ENCODE measurements at places on chromosomes 7 and 10.

- DNase-seq = no peak
Measured at GRCh38 chr10:61067671-61068336, 123.8 kb upstream of the RHOBTB1 start.

GRCh38 chr10:49285232-49285631 lies 13.7 kb upstream of the C10orf71 start:
- DNase-seq = peak; percentile 8

DNA sequence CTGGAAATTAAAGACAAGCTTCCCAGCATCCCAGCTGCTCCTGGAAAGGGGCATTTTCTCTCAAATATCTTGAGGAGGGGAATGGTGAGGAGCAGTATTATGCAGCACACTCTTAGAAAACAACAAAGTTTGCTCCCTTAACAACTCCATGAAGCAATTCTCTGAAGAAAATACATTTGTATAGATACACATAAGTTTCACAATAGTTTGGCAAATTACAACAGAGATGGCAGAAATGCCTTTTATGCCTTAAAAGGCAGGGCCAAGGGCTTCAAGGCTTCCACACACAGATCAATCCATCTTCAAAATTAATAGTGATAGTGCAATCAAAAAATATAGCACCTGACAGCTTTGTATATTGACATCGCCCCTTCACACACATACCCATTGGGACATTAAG lies 12.2 kb downstream of the DGKI start:
- DNase-seq = no peak

GRCh38 chr7:84236398-84236797 lies 41.8 kb upstream of the SEMA3A start:
- no peak for DNase-seq

DNA sequence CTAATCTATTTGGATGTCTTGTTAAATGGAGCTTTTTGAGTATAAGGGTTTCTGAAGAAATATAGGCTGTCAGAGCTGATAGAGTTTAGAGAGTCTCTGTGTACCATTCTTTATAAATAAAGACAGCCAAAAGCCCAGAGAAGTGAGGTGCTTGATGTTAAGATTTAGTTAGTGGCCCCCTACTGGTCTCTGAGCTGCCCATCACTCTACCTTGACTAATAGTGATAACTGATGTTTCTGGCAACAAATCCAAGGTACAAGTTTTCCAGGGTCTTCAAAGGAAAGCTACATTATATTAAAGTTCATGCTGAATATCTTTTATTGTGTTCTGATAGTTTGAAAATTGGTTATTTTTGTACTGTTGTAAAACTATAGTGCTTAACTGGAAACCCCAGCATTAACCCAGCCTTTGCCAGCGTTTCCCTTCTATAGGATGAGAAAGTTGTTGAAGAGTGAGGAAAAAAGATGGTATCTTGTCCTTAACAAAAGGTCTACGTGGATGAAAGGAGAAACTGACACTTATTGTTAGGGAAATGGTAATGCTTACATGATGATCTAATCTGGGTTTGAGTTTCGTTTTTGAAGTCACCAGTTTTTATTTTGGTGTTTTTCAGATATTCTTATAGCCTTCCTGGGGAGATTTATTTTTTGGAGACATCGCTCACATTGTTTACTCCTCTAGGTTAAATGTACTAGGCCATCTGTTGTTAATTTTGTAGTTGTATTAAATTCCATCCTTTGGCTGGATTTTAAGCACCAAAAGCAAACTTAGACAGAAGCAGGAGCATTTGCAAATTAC lies 79.0 kb downstream of the AUTS2 start:
- DNase-seq = no peak

DNA sequence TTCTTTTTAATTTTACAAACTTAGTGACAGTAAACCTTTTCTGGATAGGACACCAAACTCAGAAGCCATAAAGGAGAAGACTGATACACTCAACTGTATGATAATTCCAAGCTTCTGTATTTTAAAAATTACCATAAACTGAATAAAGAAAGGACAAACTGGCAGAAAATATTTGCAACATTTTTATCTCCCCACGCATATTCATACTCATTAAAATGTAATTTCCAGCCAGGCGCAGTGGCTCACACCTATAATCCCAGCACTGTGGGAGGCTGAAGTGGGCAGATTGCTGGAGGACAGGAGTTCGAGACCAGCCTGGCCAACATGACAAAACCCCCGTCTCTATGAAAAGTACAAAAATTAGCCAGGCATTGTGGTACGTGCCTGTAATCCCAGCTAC lies 67.7 kb downstream of the HIBADH start:
- DNase-seq = no peak

- DNase-seq = no peak
Measured at GRCh38 chr7:20222219-20222828, 5.1 kb upstream of the MACC1 start.

DNA sequence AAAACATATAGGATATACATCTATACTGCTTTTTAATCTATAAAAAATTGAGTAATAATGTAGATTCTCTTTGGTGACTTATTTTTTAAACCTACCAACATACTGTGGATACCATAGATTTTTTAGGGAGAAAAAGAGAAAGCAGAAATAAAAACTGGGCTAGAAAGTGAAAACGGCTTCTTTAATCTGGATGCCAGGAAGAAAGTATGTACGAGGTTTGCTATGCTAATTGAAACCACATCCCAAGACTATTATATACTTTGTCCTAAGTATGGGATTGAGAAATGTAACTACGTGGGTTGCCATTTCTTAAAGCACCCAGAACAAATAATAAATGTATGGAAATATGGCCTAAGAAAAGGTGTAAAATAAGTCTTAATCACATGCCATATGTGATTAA lies 129.0 kb upstream of the NFE2L3 start:
- DNase-seq = no peak

DNA sequence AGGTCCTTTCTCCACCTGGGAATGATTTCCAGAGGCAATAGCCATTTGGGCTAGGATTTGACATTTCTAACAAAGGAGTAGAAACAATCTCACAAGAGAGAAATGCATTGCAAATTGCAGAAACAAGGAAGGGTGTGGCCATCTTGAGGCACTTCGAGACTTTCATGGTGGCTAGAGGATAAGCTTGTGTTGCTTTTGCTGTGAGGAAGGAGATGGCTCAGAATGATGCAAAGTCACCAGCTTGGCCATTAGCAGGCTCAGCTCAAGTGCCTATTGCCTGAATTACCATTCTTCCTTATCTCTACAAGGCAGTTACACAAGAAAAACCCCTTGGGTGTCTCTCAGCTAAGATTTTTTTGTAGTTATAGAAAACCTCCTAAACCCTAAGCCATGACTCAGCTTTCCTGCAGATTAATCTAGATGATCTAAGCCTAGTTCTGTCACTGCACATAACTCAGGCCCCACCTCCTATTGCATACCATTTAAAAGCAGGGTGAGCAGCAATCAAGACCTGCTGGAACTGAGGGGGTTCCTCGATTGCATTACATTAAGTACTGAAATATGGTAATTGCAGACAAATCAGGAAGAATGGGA lies 683.1 kb downstream of the NRG3 start:
- DNase-seq = no peak

GRCh38 chr7:37988721-37989650 lies 68.5 kb downstream of the EPDR1 start:
- DNase-seq = no peak

DNA sequence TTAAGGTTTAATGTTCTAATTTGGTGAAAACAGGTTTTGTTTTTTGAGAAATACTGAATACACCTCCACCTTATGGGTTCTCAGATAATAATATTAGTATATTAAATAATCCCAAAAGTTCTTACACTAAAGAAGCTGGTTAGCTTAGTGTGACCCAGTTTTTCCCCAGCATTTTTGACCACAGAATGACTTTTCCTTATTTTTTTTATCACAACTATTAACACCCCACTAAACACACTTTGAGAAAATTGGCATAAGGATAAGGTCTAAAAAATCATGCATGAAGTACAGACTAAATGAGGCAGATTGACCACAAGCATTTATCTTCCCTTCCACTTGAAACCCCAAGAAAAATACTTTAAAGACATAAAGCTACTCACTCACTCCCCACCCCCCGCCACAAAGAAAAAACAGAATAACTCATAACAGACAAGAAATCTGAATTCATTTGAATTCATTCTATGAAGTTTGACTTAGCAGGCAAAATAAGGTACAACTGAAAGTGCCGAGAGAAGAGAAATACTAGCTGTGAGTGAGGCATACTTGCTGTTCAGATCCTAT lies 49.7 kb upstream of the WNT16 start:
- no peak for DNase-seq

DNA sequence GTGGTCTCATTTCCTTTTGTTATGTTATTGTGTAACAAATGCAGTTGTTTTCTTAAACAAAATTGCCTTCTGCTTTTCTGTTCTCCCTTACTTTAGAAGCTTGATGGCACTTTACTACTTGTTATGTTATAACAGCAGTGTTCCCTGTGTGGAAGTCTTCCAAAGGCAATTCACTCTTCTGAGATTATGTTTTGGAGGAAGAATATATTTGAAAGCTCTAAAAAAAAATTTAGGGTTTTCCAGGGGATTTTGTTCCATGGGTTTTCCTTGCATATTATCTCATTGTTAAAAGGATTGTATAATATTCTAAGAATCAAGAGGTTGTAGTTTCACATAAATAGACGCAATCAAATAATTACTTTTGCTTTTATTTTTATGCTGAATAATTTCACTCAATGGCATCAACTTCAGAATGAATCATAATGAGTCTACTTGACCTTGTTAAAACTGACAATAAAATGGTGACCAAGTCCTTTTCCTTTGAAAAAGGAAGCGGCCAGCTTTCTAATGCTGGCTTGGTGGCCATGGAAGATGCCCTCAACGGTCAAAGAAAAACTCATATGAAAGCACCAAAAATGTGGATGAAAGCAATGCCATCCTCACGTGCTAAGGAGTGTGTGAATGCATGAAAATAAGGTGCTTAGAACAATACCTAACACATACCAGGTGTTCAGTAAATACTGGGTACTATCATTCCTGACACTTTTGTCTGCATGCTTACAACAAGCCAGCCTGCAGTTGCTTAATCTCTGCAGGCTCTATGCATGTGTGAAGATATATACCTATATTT lies 92.4 kb upstream of the KLF6 start:
- DNase-seq = no peak

DNA sequence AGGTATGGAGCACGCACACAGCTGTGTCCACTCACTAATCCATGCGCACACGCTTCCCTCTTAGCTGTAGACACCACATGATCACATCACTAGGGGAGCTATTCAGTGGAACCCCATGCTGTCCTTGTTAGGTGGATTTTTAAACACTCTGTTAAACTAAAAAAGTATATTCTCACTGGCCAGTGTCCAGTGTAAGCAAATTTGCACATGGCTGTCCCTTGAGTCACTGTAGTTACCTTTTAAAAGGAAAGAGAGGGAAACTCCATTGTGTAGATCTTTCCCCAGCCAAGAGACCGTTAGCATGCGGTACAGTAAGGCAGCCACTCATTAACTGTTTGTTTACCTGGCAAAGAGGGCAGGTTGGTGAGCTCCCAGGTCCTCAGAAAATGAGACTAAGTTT lies 81.6 kb upstream of the INSYN2A start:
- no peak for DNase-seq

DNA sequence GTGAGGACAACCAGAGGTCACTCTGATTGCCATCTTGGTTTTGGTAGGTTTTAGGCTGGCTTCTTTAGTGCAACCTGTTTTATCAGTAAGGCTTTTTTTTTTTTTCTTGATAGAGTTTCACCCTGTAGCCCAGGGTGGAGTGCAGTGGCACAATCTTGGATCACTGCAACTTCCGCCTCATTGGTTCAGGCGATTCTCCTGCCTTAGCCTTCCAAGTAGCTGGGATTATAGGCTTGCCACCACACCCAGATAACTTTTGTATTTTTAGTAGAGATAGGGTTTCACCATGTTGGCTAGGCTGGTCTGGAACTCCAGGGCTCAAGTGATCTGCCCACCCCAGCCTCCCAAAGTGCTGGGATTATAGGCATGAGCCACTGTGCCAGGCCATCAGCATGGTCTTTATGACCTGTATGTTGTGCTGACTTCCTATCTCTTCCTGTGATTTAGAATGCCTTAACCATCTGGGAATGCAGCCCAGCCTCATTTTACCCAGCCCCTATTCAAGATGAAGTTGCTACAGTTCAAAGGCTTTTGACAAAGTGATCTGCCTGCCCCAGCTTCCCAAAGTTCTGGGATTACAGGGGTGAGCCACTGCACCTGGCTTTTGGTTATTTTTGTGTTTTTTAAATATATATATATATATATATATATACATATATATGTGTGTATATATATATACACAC lies 7.0 kb upstream of the ZNF425 start:
- no peak for DNase-seq

- no peak for DNase-seq
Measured at GRCh38 chr7:116971869-116972268, 18.6 kb downstream of the ST7 start.

GRCh38 chr7:14018751-14019150 lies 29.3 kb upstream of the ETV1 start:
- no peak for DNase-seq

All from femur (tissue), 1 donor.